ENCODE measurements at places on chromosomes 4 and X.

- DNase-seq: no peak
These were observed 397.5 kb upstream of the PRKX start for GRCh38 chrX:4110964-4111363.

GRCh38 chrX:47796433-47796906 lies 40.2 kb upstream of the ZNF81 start:
- no peak for DNase-seq

- no peak for DNase-seq
These were observed 56.0 kb upstream of the BCLAF3 start for GRCh38 chrX:20046864-20047263.

- DNase-seq: no peak
These were observed 9.3 kb downstream of the STX18 start for GRCh38 chr4:4532371-4533154.

GRCh38 chrX:44106864-44107263 lies 133.7 kb upstream of the NDP start:
- DNase-seq: no peak

DNA sequence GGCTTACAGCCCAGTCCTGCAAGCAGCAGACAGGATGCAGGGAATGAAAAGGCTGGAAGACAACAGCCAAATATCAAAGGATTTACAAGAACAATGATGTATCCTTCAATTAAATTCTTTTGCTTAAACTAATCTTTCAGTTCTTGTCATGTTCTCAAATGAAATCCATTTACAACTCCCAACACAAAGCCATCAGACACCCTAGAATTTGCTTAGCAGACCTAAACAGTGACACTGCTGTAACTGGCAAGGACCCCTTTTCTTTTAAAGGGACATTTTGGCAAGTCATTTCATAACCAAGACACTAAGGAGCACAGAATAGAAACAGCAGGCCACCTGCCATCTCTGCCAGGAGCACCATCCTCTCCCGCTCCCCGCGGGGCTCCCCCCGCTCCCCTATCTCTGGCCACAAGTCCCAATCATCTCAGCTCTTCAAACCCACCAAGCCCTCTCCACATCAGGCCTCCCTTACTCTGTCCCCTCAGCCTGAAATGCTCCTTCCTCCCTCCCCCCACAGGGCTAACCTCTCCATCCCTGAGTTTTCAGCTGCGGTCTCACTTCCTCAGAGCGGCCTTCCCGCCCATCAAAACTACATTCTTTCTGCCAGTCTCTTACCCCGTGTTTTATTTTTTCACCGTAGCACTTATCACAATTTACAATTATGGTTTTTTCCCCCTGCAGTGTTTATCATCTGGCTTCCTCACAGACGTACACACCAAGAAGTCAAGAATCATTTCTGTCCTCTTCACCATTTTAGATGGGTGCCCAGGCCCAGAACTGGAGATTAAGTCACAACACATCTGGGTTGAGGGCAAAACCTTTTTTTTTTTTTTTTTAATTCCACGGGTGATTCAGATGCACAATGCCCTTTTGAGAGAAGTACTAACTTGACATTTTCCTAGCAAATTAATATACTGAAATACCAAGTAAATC lies 45.8 kb downstream of the TSPAN5 start:
- no peak for DNase-seq

DNA sequence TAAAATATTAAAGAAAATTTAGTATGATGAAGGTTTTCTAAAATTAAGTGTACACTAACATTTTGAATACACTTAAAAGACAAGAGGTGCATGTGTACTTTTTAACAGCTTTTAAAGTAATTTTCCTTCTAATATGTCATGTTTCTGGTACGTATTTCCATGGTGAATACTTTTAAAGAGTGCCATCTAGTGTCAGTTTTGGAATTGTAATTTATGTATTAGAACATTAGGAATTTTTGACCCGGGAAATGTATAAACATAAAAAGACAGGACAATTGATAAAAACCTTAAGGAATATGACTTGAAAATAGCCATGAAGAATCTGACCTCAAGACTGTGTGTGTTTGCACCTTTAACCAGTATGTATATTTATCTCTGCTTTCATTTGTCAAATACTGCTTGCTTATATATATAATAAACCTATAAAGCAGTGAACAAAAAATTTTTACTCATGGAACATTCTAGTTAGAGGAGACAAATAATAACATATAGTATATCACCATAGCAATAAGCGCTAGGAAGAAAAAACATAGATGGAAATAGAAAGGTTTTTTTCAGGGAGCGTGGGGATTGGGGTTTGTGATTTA lies 7.2 kb downstream of the GSTCD start:
- DNase-seq: no peak

DNA sequence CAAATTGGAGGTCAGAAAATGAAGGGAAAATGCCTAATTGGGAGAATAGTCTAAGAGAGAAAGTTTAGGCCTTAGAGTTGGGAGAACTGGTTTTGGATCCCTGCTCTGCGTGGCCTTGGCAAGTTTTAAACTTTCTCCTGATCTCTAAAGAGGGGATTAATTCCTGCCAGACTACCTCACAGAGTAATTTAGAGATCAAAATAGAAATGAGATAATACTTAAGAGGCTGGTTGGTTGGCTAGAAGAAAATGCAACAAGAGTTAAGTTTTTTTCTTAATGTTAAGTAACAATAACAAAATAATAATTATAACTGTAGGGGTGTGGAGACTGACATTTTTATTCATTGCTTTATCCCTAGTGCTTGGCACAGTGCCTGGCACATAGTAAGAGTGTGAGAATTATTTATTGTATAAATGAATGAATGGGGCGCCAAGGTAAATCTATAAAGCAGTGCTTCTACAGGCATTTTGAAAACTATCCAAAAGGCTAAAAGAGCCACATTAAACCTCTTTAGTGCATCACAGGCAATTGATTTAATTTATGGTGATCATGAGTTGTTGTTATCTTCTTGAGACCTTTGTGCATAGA lies 160.5 kb downstream of the RASL11B start:
- DNase-seq: no peak

- DNase-seq: no peak
These were observed 286.4 kb downstream of the USP46 start for GRCh38 chr4:52372747-52373146.

DNA sequence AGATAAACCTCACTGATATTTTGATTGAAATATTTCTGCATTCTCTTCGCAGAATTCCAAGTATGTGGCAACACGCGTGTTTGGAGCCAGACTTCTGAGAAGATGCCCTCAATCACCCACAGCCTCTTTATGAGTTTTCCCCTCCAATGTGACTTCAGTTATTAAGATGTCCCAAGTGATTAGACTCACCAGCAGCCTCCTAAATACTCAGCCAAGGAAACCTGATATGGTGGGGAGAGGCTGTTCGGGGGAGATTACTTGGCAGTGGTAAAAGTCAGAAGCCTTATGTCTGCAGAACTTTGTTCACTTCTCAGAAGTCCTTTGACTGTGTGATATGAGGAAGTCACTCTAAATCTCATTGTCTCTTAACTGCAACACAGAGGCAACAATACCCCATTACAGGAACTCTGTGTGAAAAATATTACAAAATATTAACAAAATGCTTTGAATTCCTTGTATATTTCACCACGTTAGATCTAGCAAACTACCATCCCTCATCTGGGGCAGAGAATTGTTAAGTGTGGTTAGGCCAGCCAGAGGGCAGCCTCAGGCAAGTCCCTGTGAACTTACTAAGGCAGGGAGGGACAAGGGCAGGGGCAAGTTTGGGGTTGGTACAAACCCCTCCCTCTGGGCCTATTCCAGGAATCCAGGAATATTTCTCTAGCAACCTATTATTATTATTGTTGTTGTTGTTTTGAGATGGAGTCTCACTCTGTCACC lies 151.4 kb upstream of the USP9X start:
- DNase-seq: no peak

DNA sequence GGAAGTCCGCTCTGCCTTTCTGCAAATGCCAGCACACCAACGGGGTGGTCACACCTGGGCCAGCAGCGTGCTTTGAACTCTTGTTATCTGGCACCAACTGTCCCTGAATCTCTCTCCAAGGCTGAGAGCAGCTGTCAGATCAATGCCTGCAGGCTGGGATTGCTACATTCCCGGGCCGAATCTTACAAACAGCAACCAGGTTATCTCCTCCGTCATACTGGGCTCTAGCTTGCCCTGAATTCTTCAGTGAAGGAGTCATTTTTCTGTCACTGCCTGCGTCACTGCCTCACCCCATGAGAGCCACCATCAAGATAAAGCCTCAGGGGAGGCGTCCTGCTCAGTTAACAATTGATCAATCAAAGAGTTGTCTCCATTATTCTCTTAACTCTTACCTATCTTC lies 329.4 kb upstream of the PPARGC1A start:
- no peak for DNase-seq

DNA sequence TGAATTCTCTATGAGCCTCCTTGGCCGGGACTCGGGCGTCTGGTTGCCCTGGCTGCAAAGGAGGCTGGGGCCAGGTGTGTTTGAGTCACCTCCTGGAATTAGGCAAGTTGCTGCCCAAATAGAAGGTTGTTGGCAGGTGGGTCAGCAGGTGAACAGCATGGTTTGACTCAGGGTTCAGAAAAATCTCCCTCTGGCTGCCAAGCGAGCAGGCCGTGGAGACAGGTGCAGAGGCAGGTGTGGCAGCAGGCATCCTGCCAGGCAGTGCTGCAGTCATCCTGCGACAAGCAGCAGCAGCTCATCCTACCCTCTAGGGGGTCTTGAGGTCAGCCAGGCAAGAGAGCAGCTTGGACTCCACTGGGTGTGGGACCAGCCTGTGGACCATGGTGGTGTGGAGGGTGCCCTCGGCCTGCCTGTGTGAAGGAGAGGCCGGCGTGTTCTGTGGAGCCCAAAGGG lies 8.2 kb downstream of the MSANTD1 start:
- DNase-seq: no peak

DNA sequence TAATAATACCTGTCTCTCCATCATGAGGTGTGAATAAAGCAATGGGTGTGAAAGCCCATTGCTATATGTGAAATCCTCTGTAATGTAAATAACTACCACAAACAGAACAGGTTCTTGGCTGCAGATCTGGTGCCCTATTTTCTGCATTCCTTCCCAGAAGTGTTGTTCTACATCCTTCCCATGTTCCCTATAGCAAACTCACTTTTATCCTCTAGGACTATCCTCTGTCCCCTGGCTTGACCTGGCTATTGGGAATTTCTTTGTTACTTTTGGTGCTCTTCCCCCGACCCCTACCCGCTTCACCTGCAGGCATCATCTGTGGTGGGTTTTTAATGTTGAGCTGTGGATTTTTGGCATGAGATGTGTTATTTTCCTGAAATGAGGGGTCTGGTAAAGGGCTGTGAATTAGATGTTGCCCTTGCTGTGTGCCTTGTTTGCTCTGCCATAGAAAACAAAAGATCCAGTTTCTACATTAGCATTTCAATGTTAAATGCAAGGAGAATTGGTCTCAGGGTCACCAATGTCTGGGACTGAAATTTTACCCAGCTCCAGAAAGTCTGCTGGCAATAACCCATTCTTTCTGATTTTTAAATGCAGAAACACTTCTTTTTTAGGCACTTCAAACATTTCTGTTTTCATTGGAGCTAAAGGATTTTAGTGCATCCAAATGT lies 13.6 kb upstream of the FREM3 start:
- DNase-seq: no peak

GRCh38 chr4:181468451-181468850 lies 774.8 kb upstream of the TENM3 start:
- no peak for DNase-seq
